CD14-positive monocyte (primary cell): ENCODE measurements at places on chromosomes 7 and 10.

GRCh38 chr7:144622745-144623144, 213.1 kb downstream of the TPK1 start:
- no peak for DNase-seq

DNA sequence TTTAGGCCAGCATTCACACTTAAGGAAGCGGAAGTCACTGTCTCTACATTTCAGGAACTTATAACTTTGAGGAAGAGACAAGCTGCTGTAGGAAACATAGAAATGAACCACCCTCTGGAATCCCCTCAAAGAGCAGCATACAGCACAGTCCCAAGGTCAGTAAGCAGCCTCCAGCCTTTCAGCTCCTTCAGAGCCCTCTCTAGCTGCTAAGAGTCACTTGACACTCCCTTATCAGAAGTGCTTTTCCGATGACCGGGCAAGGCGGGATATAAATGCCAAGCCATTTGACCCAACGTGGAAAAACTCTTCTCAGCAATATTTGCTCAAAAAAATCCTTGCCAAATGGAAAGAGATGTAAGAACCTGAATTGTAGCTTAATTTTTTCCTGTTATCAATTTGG, 1284.3 kb downstream of the XPNPEP1 start:
- DNase-seq, result no peak

DNA sequence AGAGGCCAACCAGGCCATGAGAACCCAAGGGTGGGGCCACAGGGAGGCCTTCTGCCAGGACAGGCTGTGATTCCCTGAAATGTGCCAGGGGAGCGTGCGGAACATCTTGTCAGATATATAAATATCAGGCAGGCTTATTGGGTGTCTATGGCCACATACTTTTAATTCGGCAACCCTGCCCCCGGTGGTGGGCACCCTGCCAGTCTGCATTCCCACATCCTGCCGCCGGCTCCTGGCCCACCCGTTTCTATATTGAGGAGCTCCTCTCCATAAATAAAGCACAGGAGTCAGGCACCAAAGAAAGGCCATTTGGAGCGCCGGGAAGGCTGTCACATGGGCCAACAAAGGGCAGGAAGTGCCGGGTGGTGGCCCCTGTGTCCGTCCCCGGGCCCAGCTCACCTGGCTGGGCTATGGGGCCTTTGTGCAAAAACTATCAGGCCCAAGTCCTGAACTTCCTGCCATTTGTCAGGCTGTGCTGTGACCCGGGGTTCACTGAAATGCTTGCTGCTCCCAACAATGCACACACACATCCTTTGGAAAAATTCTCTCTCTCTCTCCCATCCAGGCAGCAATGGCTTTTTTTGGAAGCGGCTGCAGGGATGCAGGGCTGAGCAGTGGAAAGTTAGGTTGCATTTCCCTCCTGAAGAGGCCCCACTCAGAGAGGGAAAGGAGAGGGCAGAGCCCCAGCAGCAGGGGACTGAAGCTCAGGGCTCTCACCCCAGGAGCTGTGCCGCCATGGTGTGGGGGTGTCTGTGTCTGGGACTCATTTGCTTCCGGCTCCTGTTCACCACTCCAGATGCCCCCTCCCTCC, 25.0 kb upstream of the PODXL start:
- DNase-seq, result no peak

DNA sequence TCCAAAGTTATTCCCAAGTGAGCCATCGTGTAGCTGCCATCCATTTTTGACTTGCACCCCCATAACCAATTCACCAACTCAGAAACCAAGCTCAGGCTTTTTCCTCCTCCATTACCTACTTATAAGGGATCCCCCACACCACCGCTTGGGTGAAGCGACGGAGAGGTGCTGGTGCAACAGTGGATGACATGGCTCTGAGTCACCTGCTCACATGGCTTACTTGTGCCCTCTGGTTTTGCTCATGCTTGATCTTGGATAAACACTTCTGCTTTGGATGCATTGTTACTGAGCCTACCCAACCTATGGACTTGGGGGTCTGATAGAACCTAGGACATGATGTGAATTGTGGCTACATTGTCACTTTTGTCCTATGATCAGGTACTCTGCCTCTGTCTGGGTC, 12.0 kb upstream of the AKR1B1 start:
- DNase-seq, result no peak

- no peak for DNase-seq
Measured at GRCh38 chr7:124489925-124490324, 275.7 kb downstream of the GPR37 start.

GRCh38 chr10:133030126-133030525, 57.6 kb upstream of the ADGRA1 start:
- no peak for DNase-seq

- DNase-seq, result no peak
Measured at GRCh38 chr7:50754241-50754640, 28.5 kb downstream of the GRB10 start.

GRCh38 chr10:6198171-6198570, 4.6 kb upstream of the PFKFB3 start:
- DNase-seq, result peak; percentile 61

GRCh38 chr7:52794621-52795020, 240.8 kb upstream of the POM121L12 start:
- no peak for DNase-seq

DNA sequence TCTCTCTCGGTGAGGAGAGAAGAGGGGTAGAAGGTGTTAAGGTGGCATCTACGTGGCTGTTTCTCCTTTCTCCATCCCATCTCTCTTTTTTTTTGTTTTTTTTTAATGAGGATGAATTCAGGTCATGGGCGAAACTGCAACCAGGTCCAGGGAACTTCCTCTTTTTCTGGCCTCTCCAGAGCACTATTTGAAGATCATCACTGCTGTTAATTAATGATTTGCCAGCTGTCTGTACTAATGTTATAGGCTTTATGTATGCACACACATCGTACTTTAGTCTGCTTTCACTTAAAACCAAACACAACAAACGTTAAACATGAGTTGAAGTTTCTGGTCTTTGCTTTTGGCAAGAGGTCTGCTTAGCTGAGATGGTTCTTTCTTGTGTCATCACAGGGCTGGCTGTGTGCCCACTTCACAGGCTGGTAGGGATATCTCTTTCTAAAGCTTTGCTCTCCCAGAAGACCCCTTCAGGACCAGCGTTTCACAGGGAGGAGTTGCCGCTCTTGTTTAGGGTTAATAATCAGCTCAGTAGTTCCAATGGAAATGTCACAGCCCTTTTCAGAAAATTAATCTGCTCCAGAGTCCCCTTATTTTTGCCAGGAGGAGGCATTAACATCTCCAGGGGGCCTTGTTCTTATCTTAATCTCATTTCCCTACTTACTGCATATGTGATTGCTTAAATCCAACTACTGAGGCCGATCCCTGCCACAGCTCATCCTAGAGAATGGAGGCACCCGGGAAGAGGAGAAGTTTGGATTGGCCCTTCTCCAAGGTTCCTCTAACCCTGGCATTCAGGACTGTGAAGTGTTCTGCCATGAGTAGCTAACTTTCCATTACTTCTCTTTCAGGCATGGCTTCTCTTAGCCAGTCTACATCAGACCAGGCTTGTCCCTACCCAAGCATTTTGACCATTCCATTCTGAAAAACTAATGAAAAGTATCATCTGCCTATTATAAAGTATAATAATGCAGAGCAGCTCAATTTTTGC, 273.9 kb upstream of the NFE2L3 start:
- DNase-seq, result no peak

DNA sequence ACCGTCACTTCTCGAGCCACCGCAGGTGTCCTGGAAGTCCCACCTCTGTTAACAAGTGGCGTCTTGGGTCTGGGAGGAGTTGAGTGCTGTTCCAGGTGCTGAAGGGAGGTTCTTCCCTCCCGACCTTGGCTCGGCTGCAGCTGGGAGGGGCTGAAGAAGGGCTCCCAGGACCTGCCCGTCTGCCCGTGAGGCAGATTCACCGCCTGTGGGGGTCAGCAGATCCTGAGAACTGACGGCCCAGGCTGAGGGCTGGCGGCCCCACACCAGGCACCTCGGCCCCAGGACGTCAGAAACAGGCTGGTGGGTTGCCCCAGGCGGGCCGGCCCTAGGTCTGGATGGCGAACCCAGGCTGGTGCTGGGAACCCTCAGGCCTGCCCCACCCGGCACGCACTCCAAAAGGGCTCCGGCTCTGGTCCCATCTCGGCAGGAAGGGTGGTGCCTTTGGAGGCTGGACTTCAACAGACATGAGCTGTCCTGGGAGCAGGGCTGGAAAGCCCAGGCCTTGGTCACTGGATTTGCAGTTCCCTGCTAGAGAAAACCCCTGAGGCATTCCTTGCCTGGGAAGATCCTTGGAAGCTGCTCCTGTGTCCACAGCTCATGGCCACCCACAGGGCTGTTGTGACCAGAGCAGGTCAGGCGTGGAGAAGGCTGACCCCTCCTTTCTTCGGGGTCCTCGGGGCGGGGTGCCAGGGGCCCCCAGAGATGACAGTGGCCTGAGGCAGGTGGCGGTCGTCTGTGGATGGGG, 42.6 kb upstream of the CFAP46 start:
- no peak for DNase-seq

DNA sequence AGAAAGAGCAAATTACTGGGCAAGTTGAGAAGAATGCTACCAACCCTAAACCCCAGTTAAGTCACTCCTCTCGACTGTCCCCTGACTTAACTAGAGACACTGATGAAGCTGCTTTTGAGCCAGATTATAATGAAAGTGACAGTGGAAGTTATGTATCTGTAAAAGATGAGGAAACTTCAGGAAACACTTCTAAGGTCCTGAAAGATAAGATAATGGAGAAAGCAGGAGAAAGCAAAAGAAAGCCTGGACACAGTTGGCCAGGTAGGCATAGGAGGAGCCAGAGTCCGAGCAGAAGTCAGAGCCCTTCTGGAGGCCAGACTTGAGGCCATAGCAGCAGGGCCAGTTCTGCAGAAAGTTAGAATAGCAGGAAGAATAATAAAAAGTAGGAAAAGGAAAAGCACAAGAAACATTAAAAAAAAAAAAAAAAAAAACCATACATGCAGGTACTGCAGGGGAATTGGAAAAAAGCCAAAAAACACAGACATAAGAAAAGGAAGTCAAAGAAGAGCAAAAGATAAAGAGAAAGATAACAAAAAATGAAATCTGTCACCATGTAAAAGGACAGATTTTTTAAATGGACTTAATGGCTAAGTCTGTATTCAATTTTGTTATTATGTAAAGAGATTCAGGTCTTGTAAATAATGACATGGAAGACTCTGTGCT, 101.0 kb upstream of the KCNMA1 start:
- DNase-seq, result no peak

DNA sequence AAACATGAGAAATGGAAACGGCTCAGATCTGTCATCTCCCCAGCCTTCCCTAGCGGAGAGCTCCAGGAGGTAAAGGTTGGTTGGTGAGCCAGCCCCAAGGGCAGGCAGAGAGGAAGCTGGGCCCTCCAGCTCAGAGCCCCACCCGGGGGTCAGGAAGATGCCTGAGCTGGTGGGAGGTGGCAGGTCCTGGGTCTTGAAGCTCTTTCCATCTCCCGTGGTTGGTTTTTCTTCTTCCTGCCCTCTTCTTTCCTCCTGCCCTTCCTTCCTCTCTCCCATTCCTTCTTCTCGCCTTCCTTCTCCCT, 384.2 kb upstream of the FOXK1 start:
- DNase-seq, result no peak

- no peak for DNase-seq
Measured at GRCh38 chr10:68618234-68618633, 58.1 kb downstream of the TET1 start.

- DNase-seq, result no peak
Measured at GRCh38 chr7:107007007-107007891, 37.3 kb upstream of the PRKAR2B start.

- peak; percentile 40 for DNase-seq
Measured at GRCh38 chr7:106901828-106902441, 36.9 kb downstream of the PIK3CG start.

DNA sequence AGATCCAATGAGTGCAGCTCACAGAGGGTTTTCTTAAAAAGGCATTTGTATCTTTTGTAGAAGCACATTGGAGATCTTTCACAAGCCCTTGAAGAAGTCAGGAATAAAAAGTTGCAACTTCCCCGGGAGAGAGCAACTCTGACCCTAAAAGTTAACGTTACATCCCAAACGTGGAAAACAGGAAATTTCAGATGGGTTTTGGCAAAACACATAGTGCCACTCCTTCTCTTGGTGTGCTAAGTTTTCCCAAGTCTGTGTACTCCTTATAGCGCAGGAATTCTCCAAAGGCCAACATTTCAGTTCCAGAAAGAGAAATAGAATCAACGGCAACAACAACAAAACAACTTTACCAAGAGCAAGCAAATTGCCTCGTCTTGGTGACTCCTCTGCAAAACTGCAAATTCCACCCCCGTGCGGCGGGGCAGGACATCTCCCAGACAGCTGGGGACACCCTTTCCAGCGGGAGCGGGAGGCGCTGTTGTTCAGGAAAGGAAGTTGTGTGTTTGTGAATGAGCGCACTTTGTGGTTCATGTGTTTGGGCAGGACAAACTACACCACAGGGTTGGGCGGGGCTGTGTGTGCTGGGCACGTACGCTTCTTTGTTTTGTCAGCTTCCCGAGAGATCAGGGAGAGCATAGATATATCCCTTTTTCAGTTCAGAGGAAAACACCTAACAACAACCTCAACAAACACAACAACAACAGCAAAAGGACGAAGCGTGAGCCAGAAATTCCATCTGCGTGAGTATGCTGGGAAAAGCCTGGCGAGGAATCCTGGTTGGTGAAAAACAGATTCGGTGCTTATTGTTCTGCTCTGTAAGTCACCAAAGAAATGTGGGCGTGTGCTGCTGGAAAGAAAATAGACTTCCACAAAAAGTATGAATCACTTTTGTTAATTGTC, 294.7 kb upstream of the PITRM1 start:
- peak; percentile 42 for DNase-seq

GRCh38 chr7:156975620-156976019, 26.1 kb downstream of the NOM1 start:
- no peak for DNase-seq

DNA sequence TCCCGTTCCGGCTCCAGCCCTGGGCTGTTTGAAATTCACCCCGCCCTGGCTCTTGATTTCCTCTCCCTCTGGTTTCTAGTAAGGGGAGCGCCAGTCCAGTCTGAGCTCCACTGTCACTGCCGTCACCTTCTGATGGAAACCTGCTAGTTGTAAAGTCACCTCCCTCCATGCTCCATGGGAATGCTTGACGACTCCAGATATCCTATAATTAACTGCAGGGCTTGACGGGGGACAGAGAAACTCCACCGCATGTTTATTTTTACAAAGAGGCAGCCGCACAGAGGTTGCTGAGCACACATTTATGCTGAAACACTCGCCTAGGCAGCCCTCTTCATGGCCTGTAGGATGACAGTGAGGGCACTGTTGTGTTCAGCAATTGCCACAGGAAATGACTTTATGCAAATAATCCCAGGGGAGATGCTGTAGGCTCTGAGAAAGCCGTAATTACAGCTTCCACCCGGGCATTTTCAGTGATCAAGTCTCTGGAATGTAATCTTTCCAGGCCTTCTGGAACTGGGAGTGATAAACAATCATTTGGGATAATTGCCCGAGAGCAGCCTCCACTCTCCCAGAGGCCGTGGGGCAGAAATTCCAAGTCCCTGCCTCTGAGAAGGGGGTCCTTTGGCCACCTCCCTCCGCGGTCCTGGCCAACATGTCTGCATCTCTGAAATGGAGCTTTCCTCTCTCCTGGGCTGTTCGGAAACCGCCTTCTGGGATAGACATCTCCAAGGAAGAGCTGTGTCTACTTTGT, 300.5 kb downstream of the KLF6 start:
- DNase-seq, result no peak

DNA sequence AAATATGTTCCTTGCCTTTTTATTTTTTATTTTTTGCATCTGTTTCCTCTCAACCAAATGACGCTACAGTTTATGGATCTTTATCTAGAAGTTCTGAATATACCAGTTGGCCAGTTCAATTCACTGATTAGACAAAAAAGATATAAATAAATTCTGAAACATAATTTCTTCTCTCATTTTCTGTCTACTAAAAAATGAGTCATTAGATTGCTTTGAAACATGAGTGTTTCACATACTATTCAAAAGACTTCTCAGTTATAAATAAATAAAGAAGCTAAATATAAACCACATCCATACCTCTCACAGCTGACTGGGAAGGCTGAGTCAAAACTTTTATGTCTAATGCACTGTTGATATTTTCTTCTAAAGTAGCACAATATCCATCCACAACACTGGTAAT, 97.6 kb upstream of the GPR22 start:
- no peak for DNase-seq
